ENCODE measurements at places on chromosomes 12 and 14. TPM values are rescaled to one million over a fixed set of nuclear protein-coding genes. Genes with fewer than 3 reads are reported as not detected.

Gene NOS1
- not detected for polyA plus RNA-seq

Gene PTHLH
- 31.3 TPM for polyA plus RNA-seq

Gene COPS7A
- polyA plus RNA-seq = 53.2 TPM

Gene SPTSSA
- 211 TPM for polyA plus RNA-seq

Gene INHBC
- polyA plus RNA-seq = not detected

Gene LMNTD1
- polyA plus RNA-seq = not detected

Gene KRT71
- polyA plus RNA-seq = not detected

Gene PRR4
- 22.1 TPM for polyA plus RNA-seq

Gene GALNT9
- polyA plus RNA-seq = 7.9 TPM

Gene EML5
- 1.4 TPM for polyA plus RNA-seq

Gene SLC6A13
- 6.5 TPM for polyA plus RNA-seq

Gene NRL
- polyA plus RNA-seq = not detected

Gene STAC3
- 0.59 TPM for polyA plus RNA-seq

Gene RASSF9
- polyA plus RNA-seq = not detected

Gene CD63
- polyA plus RNA-seq = 172 TPM

Gene RILPL1
- polyA plus RNA-seq = 0.50 TPM

Gene LRTM2
- not detected for polyA plus RNA-seq

Gene CLMN
- polyA plus RNA-seq = 68.4 TPM

Gene HOXC6
- not detected for polyA plus RNA-seq

Gene CLEC4D
- not detected for polyA plus RNA-seq

Gene RNASE1
- polyA plus RNA-seq = 37.8 TPM

Gene MANSC4
- not detected for polyA plus RNA-seq

Gene ENDOU
- polyA plus RNA-seq = not detected

Gene MIP
- 0.51 TPM for polyA plus RNA-seq

Gene NELL2
- 250 TPM for polyA plus RNA-seq

Gene STRAP
- polyA plus RNA-seq = 525 TPM

Gene BDKRB2
- not detected for polyA plus RNA-seq

Gene APOLD1
- 1.4 TPM for polyA plus RNA-seq

Gene POU6F1
- polyA plus RNA-seq = 1.5 TPM

Gene OTX2
- polyA plus RNA-seq = not detected

Gene KRT73
- polyA plus RNA-seq = not detected

Gene RNFT2
- 16.2 TPM for polyA plus RNA-seq

Gene MGAT4C
- 11.8 TPM for polyA plus RNA-seq

Gene SPTLC2
- 30.0 TPM for polyA plus RNA-seq

Gene COQ10A
- polyA plus RNA-seq = 6.7 TPM

Gene ARHGAP9
- not detected for polyA plus RNA-seq

Gene CHMP4A
- 36.2 TPM for polyA plus RNA-seq

Gene AKAP5
- polyA plus RNA-seq = 0.28 TPM

Gene IL23A
- not detected for polyA plus RNA-seq

Gene TGM1
- polyA plus RNA-seq = not detected
